ENCODE measurements at places on chromosomes 5 and 9.
A peak's percentile ranks its signal among the peaks of the same experiment; 100 is the strongest.

GRCh38 chr9:126564716-126565115 is 49.0 kb upstream of the LMX1B start:
- DNase-seq, result no peak

DNA sequence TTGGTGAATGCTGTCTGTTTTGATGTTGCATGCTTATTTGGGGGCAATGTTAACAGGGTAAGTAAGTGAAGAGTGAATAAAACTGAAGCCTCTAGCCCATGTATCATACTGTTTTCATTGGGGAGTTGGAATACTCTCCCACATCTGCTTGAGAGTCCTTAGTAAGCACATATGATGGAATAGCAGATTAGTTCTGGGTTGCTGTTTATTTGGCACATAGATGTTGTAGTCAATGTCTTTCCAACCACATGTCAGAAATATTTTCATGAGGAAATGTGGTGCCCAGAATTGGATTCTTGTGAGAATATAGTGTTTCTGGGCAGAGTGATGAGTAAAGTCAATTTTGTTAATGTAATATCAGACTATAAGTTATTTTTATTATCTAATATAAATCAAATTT is 611.7 kb upstream of the FTMT start:
- no peak for DNase-seq

- DNase-seq, result no peak
Measured at GRCh38 chr5:37495668-37496347, 116.7 kb downstream of the WDR70 start.

- no peak for DNase-seq
Measured at GRCh38 chr9:112194969-112195431, 19.9 kb upstream of the SUSD1 start.

GRCh38 chr9:72462340-72462739 is 59.1 kb upstream of the TMC1 start:
- no peak for DNase-seq

- no peak for DNase-seq
Measured at GRCh38 chr9:125983681-125984080, 236.5 kb downstream of the PBX3 start.

- DNase-seq, result no peak
Measured at GRCh38 chr5:180373454-180373853, 20.3 kb upstream of the GFPT2 start.

DNA sequence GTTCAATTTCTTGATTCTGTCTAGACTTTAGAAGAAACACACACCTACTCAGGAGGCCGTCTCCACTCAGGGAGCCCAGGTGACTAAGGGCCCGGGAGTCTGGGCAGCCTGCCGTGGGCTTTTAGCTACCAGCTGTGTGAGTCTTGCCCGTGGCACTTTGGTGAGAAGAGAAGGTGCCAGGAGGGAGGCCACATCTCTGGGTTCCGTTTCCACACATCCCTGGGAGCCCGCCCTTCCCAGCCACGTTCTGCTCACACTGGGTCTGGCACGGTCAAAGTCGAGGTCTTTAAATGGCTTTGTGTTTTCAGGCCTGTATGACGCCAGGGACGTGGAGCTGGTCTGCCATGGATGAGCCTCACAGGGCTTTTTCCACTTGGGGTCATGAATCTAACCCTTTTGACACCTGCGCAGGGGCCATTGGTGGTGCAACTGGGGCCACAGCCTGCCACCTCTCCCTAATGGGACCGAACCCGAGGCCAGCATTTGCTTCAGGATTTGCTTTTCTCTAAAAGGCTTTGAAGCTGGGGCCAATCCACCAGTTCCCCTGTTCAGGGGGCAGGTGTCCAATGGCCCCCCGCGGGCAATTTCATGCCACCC is 17.2 kb upstream of the FCN2 start:
- DNase-seq, result peak; percentile 41

DNA sequence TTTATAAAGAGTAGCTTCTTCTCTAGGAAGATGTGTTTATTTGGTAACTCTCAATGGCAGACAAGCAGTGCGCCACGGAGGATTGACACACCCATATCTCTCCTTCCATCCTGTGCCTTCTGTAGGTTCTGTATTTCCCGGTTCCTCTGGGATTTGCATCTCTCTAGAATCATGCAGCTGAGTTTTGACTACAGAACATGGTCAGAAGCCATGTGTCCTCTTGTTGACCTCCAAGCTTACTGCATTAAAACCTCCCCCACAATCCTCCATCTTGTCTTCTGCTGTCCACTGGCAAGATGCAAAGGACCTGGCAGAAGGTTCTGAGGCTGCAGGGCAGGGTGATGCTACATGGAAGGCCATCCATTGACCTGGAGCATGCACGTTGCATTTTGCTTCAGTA is 482.0 kb downstream of the DMRT2 start:
- DNase-seq, result no peak

Measured in tibial artery (tissue), 4 donors.